ENCODE measurements at places on chromosomes 7 and 10.

DNA sequence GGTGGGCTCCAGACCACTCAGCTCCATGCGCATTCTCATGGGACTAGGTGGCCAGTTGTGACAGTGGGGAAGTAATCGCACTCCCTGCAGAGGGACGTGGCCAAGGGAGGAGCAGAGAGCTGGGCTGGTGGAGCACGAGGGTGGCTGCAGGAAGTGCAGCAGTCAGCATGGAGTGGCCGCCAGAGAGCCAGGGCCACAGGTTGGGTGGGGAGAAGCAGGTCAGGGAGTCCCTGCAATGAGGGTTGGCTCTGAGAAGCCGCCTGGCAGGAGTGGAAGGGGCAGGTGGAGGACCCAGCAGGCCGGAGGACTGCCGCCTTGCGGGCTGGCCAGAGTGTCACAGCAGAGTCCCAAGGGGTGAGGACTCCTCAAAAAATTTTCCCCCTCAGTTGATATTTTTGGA lies 26.2 kb downstream of the FKBP6 start:
- DNase-seq = no peak

GRCh38 chr10:18456984-18457383 lies 194.4 kb downstream of the NSUN6 start:
- DNase-seq = no peak

- peak; percentile 84 for DNase-seq
These were observed 117.4 kb upstream of the PFKP start for GRCh38 chr10:2949948-2950354.

DNA sequence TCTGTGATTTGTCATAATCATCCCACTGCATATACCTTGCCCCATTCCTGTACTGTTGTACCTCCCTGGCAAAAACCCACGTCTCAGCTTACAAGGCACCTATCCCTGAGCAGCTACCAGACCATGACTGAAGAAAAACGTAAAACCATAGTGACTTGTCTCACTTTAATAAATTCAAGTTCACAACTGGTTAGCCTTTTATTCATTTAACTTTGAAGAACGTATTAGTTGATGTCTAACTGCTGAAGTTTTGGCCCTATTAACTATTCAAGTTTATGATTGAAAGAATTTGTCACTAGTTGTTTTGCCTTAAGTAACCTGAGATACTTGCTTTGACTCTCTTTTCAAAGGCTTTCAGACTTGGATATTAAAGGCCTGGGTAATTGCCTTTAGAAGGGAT lies 59.7 kb downstream of the GALNT11 start:
- no peak for DNase-seq

- no peak for DNase-seq
These were observed 52.5 kb upstream of the SEPTIN7 start for GRCh38 chr7:35748371-35748770.

DNA sequence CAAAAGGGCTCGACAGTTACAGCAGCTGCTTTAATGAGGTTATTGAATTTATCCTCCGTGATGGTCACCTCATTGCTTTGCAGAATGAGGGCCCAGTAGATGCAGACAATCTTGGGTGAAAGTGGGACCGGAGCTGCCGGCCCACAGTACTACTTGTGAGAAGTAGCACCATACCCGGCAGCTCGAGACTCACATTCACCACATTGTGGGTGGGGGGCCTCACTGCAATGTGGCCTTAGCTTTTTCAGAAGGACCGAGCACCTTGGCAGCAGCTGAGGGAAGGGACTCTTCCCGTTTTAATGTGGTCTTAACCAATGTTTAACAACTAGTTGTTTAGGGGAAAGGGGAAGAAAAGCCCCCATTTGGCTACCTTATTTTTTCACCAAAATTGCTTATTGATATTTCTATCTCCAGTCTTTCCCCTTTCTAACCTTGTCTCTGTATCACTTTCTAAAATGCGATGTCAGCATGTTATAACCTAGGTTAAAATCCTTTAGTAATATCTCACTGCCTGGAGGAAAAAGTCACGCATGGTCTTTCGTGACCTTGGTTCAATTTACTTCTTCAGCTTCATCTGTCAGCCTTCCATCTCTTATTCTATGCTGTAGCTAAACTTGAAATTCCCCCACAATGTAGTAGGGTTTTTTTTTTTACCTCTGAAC lies 87.4 kb upstream of the PHYHIPL start:
- DNase-seq = no peak

DNA sequence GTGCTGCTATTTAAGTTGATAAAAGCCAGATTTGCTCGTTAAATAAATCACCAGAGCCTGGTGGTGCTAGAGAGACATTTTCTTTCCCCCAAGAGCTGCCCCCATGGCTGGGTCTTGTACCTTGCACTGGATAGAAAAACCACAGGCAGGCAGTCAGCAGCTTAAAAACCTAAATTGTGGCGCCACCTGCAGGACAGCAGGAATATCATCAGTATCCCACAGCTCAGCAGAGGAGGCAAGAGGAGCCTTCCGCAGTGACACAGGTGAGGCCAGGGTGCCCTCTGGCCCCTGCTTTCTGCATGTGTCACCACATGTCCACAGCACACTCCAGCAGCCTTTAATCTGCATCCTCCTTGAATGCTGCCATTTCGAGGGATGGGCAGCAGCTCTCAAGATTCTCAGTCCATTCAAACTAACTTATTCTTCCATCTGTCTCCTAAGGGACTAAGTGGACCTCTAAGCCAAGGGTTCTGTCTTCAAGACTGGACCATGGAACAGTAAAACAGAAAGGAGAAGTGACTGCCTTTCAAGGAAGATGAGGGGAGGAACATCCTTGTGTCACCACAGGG lies 4.5 kb upstream of the PLXNA4 start:
- peak; percentile 84 for DNase-seq

- no peak for DNase-seq
These were observed 7.7 kb upstream of the NRBF2 start for GRCh38 chr10:63125459-63125858.

- DNase-seq = no peak
These were observed 37.3 kb downstream of the PAX2 start for GRCh38 chr10:100782461-100783244.

DNA sequence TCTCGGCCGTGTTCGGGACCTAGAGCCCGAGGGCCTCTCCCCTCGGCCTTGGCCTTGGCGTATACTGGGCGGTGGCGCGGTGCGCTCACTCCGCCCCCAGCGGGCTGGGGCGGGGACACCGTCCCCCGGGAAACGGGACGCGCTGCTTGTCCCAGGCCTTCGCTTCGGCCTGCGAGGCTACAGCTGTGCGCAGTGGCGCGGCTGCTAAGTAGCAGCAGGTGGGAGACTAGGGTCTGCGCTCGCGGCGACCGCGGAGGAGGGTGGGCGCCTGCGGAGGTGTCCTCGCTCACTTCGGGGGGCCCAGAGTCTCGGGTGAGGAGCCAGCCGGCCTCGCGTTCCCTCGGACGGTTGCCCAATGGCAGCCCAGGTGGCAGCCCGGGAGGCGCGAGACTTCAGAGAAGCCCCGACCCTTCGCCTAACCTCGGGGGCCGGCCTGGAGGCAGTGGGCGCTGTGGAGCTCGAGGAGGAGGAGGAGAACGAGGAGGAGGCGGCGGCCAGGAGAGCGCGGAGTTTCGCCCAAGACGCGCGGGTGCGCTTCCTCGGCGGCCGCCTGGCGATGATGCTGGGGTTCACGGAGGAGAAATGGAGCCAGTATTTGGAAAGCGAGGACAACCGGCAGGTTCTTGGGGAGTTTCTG lies at the start of gene DNAH11:
Gene DNAH11 (plus strand): TSS at position 149 of the 637 bp plus-strand sequence. CDS start 207 bp downstream, at position 356.
- DNase-seq = peak; percentile 61

- DNase-seq = no peak
These were observed 5.3 kb upstream of the KLRG2 start for GRCh38 chr7:139488810-139489209.

- DNase-seq = no peak
These were observed 26.0 kb downstream of the LEP start for GRCh38 chr7:128266883-128267594.

- DNase-seq = no peak
These were observed 26.9 kb downstream of the ZEB1 start for GRCh38 chr10:31345886-31346285.

DNA sequence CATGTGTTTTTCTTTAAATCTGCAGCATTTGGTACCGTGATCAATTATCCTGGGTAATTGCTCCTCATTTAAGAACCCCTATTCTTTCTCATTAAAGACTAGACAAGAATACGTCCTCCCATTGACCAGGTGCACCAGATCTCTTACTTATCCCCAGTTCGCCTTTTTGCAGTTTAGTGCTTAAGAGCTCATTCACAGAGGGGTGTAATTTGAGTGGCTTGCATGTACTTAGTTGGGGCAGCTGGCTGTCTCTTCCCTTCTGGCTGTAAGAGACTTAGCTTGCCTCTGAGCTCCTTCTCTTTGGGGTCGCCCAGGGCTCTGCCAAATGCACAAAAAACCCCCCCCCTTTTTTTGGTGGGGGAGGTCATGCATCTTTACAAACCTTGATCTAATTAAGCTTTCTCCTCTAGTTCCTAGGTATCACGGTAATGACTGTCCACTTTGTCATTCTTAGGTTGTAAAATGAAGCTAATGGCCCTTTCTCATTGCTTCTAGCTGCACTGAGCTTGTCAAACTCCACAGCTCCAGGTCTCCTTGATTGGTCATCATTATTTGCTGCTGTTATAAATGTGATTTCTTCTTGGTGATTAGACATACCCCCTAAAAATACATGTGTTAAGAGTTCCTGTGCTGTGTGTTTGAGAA lies 26.3 kb downstream of the GAD2 start:
- DNase-seq = no peak

- no peak for DNase-seq
These were observed 98.5 kb upstream of the GNAI1 start for GRCh38 chr7:80036107-80036506.

- DNase-seq = no peak
These were observed 97.3 kb upstream of the MACROH2A2 start for GRCh38 chr10:69955211-69955805.

DNA sequence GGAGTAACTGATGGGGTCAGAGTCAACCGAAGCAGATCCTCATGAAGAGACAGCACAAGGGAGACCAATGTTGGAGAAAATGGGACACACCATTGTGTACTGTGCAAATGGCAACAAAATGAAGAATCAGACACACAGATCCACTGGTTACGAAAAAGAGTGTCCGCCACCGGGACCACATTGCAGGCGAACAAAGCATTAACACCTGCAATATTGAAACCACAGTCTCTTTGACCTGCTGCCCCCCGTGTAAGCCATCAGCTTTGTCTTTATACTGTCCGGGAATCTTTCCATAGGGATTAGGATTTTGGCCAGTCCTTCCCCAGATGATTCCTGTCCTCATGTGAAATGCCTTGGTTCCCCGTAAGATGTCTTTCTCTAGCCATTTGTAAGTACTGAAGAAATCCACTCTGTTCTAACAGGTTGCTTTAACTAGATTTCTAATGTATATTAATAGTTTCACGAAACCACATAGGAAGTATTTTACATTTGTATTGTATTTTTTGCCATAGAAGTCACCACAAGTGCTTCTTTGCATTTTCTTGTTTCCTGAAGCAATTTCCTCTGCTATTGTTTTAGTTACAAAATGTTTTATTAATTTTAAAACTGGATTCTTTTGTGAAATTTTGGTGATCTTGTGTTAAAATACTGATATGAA lies 140.8 kb upstream of the NFE2L3 start:
- no peak for DNase-seq

DNA sequence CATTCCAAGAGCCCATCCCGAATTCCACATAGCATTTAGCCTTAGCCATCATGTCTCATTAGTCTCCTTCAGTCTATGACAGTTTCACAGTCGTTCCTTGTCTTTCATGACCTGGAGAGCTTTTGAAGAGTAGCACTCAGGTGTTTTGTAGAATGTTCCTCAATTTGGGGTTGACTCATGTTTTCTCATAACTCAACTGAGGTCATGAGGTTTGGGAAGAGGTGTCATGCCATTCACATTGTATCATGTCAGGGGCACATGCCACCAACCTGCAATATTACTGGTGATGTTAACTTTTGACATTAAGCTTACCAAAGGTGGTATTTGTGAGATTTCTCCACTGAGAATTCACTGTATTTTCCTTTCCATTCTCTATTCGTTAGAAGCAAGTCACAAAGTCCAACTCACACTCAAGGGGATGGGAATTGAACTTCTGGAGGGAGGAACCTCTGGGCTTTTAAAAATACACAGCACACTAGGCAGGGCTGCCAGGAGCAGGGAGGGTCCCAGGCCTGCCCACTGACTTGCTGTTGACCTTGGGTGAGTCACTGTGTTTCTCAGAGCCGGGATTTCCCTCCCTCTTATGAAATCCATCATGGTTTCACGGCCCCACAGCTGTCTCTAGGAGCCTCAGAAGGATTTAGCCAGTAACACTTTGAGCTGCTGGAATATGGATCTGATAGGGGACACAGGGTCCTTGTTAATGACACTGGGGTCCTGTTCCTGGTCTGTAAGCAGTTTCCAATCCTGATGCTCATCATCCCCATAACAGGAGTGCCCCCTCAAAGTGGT lies 74.4 kb upstream of the TCF7L2 start:
- peak; percentile 8 for DNase-seq

- peak; percentile 33 for DNase-seq
These were observed 97.6 kb downstream of the LYZL1 start for GRCh38 chr10:29386342-29386999.

- DNase-seq = no peak
These were observed 146.1 kb downstream of the SLC16A9 start for GRCh38 chr10:59563531-59563930.

GRCh38 chr7:112411186-112411795 lies 39.0 kb upstream of the IFRD1 start:
- peak; percentile 20 for DNase-seq

DNA sequence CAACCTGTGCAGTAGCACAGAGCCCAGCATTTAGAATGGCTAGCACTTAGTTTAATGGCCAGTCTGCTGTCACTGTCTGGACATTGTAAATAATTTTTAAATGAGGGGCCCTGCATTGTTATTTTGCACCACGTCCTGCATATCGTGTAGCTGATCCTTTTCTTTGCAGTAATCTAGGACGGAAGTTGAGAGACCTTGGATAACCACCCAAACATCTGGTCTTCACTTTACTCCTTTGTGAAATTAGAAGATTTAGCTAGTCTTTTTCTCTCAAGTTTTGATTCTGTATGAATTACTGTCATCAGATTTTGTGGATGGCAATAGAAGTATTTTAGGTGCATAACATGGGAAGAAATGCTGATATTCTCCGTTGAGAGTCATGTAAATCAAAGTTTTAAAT lies 1.9 kb downstream of the MIOS start:
- no peak for DNase-seq

DNA sequence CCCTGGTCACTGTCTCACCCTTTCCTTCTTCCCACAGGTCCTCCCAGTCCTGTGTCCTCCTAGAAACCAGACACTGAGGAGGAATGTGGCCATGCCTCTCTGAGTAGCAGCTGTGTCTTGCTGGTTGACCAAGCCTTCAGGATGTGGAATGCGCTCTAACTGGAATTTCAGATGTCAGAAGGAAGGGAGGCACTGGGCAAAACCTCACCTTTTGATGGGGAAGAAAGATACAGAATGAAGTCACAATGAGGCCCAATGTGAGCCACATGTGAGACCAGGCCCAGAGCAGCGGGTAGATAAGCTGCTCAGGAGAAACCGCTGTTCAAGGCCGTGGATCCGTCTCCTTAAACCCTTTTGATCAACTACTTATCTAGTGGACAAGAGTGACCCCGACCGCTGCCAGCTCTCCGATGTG lies 54.8 kb upstream of the ECHDC3 start:
- no peak for DNase-seq

DNA sequence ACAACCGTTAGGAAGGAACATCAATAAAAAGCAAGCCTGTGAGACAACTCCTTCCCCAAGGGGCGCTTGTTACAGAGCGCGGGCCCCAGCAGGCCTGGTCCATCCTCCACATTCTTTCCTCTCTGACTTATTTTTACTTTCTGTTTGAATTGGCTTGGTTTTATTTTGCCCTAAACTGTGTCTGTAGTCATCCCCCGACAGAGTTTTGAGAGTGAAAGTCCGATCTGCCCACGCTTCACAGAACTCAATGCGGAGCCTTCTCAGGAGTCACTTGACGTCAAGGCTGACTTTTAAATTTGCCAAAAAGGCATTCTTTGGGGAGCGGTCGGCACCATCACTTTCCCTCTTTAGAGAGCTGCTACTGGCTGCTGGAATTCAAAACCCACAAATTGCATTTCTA lies 150.1 kb upstream of the KLF6 start:
- peak; percentile 89 for DNase-seq
